ENCODE measurements at places on chromosomes 1 and 21.

DNA sequence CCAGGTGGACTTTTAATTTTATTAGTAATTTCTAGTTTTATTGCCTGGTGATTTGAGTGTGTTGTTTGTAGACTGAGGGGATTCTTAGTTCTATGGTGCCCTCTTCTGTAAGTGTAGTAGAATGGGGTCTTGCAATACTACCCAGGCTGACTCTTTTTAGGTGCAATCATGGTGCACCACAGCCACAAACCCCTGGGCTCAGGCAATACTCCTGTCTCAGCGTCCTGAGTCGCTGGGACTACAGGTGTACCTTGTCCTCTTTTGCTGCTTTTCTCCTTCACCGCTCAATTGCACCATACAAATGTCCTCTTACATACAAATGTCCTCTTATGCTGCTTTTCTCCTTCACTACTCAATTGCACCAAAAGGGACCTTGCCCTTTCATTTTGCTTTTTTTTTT lies 43.1 kb downstream of the SCP2 start:
- DNase-seq = no peak

GRCh38 chr1:198519639-198520501 lies 20.6 kb downstream of the ATP6V1G3 start:
- DNase-seq = no peak

DNA sequence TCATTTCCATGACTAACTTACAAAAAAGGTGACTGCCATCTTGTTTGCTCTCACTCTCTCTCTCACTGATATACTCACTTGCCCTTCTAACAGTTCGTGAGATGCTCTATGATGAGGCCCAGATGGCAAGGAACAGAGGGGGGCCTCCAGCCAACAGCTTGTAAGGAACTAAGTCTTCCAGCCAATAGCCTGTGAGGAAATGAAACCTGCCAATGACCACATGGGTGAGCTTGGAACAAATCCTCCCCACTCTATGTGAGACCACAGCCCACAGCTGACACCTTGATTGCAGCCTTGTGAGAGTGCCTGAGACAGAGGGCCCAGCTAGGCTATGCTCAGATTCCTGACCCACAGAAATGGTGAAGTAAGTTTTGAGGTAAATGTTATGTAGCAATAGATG lies 153.7 kb downstream of the HHIPL2 start:
- DNase-seq = no peak

GRCh38 chr1:56200442-56200841 lies 378.9 kb downstream of the PLPP3 start:
- no peak for DNase-seq

DNA sequence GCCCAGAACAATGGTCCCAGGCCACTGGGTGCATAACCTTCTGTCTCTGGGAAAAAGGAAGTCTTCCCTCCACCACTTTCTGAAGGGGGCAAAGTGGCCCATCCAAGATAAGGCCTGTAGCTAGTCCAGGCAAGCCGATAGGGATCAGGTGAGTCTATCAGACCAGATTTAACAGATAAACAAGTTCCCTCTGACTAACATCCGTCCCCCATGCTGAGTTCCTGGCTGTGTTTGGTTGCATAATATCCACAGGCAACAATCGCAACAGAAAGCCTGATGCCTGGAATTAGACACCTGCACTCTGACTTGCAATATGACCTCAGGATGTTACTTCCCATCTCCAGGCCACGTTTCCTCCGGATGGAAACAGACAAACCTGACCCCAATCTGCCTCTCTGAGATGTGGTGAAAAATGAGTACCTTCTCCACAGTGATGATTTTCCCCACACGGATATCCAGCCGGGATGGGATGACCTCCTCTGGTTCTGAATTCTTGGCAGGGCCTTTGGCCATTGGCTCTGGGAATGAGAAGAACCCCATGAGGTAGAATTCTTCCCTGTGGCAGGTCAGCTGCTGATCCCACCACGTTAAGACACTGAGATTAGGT lies 36.4 kb downstream of the YARS1 start:
- no peak for DNase-seq
